ENCODE measurements at places on chromosomes 1 and 21.

DNA sequence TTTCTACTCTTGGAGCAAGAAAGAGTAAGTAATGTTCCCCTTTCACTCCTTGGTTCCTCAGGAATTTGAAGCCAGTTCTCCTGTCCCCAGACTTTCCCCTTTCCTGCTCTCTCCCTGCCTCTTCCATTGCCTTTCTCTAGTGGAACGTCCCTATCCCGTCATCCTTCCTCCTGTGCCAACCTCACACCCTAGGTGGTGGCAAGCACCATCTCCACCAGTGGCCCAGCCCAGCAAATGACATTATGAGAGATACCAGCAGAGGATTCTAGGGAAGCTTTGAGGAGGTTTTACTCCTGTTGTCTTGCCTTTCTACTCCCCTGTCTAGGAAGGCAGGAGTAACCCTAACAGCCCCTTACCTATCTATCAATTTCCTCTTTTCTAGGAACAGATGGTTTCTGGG, 8.1 kb upstream of the TACSTD2 start:
- DNase-seq, result no peak

- no peak for DNase-seq
These were observed 867.4 kb upstream of the ADGRL2 start for GRCh38 chr1:80933346-80933745.

DNA sequence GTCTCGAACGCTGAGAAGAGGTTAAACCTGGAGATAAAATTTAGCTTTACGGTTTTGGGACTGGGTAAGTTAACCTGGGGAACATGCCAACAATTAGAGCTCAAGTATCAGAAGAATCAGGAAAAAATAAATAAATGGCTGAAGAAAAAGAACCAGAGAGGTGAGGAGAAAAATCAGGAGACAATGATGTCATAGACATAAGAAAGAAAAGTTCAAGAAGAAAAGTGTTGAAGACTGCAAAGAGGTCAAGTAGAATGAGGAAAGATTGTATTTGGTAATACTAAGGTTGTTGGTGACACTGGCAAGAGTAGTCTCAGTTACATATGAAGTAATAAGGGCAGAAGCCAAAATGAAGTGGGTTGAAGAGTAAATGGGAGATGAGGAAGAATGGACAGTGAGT, 26.0 kb downstream of the CDKN2C start:
- no peak for DNase-seq

DNA sequence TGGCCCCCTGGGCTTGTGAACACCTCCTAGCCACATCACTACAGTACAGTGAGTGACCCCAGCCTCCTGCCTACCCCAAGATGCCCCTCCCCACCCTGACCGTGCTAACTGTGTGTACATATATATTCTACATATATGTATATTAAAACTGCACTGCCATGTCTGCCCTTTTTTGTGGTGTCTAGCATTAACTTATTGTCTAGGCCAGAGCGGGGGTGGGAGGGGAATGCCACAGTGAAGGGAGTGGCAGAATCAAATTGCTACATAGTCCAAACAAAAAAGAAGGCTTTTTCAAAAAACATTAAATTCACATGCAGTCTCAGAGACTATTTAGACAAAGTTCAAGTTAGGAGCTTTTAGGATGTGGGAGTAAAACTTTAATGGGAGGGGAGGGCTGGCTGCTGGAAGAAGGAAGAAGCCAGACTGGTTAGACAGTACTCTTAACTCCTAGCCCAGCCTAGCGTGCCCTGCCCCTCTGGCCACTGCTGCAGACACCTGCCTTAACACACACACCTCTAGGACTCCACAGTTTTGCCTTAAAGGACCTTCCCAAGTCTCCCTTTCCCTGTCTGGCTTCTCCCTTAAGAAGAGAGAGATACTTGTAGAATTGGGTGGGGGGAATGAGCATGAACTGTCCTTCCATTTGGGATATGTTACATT, 9.4 kb downstream of the PEA15 start:
- DNase-seq, result no peak

- DNase-seq, result peak; percentile 84
These were observed at the start of gene TOR1AIP2 for GRCh38 chr1:179877586-179878265. Gene TOR1AIP2 (minus strand): TSS chr1:179877803. CDS start chr1:179852665, 25,138 bp downstream.
